ENCODE measurements at places on chromosomes 5 and 9.
A peak's percentile ranks its signal among the peaks of the same experiment; 100 is the strongest.

DNA sequence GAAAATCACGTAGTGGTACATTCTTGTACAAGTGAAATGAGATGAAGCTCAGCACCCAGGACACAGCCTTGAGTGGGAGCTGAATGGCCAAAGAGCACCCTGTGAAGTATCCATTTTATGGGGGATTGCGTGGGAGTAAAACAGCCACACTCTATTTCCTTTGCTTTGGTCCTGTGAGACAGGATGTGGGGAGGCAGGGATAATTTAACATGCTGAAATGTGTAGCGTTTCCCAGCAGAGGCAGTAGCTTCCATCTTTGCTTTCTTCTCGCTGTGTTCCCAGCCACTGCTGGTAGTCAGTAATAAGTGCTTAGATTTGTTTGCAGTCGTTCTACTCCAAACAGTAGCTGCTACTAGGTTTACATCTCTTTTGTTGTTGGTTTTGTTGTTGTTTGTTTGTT is 4.4 kb downstream of the IL31RA start:
- DNase-seq: no peak

- DNase-seq: no peak
These were observed 593.9 kb upstream of the GRAMD2B start for GRCh38 chr5:125829349-125829748.

DNA sequence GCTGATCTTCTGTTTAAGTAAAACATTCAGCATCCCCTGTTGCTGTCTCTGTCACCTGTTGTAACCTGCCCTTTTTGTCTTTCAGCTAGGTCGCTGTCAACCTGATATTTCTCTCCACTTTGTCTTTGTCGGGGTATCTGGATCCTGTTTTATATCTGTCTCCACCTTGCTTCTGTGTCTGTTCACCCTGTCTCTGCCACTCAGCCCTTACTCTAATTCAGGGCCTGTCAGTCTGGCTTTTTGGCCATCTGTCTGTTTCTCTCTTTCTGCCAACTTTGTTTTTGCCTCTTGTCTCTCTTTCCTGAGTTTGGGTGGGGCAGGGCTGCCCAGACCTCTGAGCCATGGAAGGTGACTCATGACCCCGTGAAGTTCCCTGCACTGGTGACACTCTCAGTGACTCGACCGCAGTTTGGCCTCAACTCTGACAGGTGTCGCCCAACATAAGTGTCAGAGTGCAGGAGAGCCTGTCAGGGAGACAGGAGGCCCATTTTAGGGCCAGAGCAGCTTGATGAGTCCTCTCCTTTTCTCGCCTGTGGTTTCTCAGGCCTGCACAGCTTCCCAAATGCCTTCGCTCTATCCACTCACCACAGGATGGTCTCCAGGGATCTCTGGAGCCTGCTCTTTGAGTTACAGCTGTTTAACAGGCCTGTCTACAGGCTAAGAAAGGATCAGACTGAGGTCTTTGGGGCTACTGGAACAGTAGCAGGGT is 868 bp downstream of the ZBTB43 start:
- DNase-seq: peak; percentile 83

- no peak for DNase-seq
These were observed 1.1 kb downstream of the CNOT6 start for GRCh38 chr5:180495292-180495691.

GRCh38 chr5:61299261-61299681 is 32.8 kb upstream of the ZSWIM6 start:
- DNase-seq: no peak

GRCh38 chr9:135516132-135516860 is 4.9 kb upstream of the LCN1 start:
- DNase-seq: no peak

- DNase-seq: no peak
These were observed 829.6 kb upstream of the ZNF608 start for GRCh38 chr5:125575891-125576505.

- DNase-seq: no peak
These were observed 174.5 kb downstream of the AOPEP start for GRCh38 chr9:94901019-94901363.

DNA sequence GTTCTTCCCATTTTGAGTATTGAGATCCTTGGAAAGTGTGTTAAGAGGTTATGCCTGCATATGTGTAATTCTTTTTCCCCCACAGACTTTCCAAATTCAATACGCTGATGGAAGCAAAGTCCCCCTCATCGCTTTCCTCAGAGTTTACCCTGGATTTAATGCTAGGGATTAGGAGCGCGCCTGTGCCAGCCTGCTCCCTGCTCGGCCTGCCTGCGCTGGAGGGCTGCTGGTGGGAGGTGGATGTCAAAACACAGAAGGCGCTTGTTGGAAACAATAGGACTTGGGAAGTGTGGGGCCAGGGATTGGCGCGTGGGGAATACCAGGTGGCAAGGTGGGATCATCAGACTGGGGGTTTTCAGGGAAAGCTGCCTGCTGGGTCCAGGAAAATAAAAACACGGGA is 39.8 kb upstream of the PTCH1 start:
- DNase-seq: no peak

DNA sequence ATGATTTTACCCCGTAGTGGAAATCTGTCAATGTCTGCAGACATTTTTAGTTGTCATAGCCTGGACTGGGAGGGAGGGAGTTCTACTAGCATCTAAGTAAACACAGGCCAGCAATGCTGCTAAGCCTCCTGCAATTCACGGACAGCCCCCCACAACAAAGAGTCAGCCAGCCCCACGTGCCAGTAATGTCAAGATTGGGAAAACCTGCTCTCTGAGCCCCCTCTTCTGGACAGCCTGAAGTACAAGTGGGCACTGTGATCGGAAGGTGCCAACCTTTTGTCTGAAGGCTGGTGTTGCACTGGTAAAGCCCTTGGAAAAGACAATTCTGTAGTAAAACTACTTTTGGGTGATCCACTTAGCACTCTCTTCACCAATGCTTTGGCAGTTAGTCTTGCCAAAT is 154.5 kb downstream of the TARS1 start:
- no peak for DNase-seq

- no peak for DNase-seq
These were observed 103.8 kb upstream of the SLC1A3 start for GRCh38 chr5:36502608-36503007.

GRCh38 chr5:175894793-175895192 is 23.4 kb downstream of the CPLX2 start:
- DNase-seq: no peak

DNA sequence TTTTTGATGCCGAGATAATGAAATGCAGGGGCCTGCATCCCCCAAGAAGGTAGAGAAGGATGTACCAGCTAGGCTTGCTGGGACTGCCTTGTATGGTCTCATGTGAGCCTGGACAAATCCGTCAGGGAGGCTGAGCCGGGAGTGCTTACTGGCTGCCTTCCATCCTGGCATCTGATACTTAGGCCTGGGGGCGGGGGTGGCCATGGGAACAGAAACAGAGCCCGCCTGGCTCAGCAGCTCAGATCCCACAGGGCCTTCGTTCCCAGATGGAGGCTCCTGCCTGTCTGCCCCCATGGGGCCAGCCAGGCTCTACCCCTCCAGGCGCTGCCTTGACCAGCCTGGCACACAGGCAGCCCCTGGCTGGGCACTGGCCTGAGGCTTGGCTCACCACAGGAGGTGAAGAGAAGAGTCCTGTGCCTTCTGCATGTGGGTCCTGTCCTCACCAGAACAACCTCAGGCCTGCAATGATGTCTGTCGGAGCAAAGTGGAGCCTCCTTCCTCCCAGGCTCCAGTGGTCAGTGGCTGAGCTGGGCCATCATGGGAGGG is 10.5 kb upstream of the SPATA31E1 start:
- no peak for DNase-seq

- no peak for DNase-seq
These were observed 503 bp upstream of the GDNF start for GRCh38 chr5:37840053-37841034.

- no peak for DNase-seq
These were observed 414.0 kb downstream of the ELAVL2 start for GRCh38 chr9:23412046-23412445.

DNA sequence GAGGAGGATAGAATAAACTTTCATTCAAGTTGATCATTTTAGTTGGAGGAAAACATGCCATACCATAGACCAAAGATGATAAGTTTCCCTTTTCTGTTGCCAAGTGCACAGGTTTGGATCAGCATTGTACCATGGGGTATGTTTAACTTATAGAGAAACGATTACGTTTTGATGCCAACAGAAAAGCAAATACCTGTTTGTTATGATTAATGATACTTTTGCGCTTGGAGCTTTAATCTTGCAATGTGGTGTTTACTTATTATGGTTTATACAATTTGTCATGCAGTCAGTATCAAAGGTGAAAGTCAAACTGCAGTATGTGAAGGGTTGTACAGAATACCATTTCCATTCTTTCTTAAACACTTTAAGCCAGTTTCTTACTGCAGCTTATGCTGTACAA is 13.2 kb upstream of the ARHGEF28 start:
- no peak for DNase-seq

DNA sequence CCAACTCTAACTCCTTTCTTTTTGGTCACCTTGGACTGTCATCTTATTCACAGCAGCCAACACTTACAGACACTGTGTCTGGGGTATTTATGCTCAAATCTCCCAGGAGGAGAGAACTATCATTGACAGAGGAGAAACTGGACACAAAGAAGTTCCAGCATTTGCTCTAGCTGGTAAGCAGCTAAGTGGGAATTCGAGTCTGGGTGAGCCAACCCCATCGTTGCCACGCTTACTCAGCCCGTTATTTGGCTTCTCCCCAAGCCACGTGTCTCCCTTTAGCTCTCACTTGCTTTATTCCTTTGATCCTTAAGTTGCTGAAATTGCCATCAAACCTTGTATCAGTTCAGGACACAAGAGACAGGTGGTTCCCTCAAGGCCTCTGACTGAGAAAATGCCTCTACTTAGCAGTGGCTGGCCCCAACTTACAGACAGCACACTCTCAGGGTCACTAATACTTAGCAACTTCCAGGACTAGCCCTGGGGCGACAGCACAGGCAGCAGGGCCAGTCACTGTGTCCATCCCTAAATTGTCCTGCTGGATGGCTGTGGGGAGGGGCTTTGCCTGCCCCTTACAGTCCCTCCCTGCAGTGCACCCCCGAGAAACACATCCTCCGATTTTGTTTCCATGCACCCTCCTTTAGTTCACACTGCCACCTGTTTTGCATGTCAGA is 1.4 kb downstream of the SLC36A2 start:
- DNase-seq: no peak

DNA sequence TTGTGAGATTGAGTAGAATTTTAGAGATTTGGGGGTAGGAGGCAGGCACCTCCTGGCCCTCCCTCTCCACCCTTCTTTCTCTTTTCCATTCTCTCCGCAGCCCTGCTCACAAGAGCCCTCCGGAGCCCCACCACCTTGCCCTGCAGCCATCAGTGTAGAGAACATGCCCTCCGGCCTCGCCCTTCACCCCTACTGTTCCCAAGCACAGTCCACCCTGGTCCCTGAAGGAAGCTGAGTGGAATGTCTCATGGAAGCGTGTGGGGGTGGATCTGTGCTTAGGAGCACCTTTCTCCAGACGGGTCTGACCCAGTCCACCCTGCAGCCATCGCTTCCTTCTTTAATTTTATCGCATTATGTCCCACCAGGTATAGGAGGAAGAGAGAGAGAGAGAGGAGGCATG is 267.1 kb downstream of the NSG2 start:
- DNase-seq: no peak

GRCh38 chr5:45684118-45684517 is 12.1 kb downstream of the HCN1 start:
- DNase-seq: no peak

DNA sequence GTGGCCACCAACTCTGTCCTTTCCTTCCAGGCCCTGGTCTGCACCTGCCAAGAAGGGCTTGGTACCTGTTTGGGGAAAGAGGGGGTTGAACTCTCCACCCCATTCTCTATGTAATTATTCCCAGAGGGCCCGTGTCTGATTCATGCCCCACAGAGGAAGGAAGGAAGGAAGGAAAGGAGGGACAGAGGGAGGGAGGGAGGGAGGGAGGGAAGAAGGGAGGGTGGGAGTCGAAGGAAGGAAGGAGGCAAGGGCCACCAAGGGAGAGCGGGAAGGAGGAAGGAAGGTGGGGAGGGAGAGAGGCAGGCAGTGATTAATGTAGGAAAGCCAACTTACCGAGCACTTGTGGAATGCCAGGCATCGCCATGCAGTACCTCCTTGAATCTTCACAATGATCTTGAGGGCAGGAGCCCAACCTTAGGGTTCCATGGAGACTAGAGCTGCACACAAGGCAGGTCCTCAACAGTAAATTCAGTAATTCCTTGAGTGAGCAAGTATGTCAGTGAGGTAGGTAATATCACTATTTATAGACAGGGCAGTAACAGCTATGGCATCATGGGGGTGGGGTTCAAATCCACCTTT is 75.8 kb downstream of the FGF18 start:
- DNase-seq: no peak

DNA sequence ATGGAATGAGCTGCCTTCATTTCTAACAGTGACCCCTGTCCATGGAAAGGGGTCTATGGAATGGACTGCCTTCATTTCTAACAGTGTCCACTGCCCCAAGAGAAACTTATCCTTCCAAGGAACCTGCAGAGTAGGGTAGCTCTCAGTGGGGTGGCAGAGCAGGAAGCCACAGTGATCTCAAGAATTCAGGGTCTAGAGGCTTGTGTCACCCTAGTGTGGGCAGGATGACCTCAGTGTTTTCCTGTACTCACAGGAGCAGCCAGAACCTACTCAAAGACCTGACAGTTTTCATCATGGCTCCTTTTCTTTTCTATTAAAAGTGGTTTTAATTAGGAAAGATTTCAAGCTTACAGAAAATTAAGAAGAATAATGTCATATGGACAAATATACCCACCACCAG is 27.5 kb downstream of the SEC61B start:
- DNase-seq: peak; percentile 23

GRCh38 chr5:134252671-134253070 is 26.8 kb upstream of the PPP2CA start:
- no peak for DNase-seq

- no peak for DNase-seq
These were observed 8.9 kb downstream of the OTP start for GRCh38 chr5:77629509-77630113.

- DNase-seq: no peak
These were observed 87.3 kb downstream of the SERINC5 start for GRCh38 chr5:80168388-80169028.

DNA sequence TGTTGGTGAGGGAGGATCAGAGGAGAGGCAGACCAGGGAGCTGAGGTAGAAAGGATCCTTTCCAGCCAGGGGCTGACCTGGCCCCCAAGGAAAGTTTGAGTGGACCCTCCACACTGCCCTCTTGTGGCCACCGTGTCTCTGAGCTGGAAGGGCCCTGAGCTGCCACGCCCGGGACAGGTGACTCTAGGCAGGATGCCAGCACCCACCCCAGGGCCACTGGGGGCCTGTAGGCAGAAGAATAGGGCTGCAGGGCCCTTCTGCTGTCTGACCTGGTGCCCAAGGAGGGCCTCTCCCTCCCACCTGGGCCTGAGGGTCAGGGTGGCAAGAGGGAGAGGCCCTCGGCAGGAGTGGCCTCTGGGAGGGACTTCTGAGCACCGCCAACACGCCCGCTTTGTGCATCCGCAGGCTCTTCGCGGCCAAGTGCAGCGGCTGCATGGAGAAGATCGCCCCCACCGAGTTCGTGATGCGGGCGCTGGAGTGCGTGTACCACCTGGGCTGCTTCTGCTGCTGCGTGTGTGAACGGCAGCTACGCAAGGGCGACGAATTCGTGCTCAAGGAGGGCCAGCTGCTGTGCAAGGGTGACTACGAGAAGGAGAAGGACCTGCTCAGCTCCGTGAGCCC is 76.8 kb downstream of the LMX1B start:
- peak; percentile 56 for DNase-seq

All from stimulated activated CD4-positive, alpha-beta T cell treated with anti-CD3 and anti-CD28 coated beads, Interleukin-15, amount 100 ng/mL, for 48 hours (primary cell).